H1 (cell line): ENCODE measurements at places on chromosomes 7 and 10. TPM values are rescaled to one million over a fixed set of nuclear protein-coding genes. Genes with fewer than 3 reads are reported as not detected.

DNA sequence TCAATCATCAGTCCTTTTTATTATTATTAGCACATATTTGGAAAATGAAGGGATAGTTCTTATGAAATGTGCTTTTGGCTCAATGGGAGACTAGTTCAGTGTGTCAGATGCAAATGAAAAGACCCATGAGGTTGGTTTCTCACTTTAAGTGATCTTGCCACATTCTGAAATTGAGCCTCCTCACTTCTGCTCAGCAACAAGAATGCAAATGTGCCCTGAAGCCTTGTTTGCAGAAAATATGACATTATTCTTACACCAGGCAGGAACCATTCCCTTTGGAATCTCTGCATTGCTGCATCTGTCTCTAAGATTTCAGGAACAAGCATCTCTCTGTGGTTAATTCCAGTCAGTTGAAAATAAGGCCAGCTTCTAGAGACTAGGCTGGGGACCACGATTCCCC, 186.1 kb upstream of the PLPP4 start:
- no peak for DNase-seq

GRCh38 chr7:44980393-44981034, 1.7 kb upstream of the MYO1G start:
- DNase-seq: peak; percentile 42

GRCh38 chr10:12252882-12253546, 57.0 kb downstream of the CDC123 start:
- DNase-seq: no peak

- no peak for DNase-seq
Observed at GRCh38 chr7:120981888-120982615, 6.5 kb upstream of the CPED1 start.

DNA sequence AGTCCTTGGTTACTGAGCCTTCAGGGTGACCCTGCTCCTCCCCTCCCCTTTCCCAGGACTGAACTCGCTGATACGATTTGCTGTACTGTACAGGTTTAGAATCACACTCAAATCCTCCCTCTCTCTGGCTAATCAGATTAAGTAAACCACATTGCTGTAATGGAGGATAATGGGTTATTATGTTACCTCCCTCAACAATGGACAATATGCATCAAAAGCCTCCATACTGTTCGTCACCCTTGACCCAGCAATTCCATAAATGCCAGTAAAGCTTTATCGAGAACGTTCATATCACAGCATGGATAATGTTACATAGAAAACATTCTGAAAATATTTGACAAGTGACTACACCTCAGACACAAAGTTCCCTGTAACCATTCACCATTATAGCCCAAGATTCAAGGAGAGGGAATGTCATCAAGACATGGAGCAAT, 61.7 kb downstream of the FAM107B start:
- DNase-seq: no peak

The ARHGEF5 gene
- total RNA-seq: 32.7 and 34.6 TPM in 2 replicates

DNA sequence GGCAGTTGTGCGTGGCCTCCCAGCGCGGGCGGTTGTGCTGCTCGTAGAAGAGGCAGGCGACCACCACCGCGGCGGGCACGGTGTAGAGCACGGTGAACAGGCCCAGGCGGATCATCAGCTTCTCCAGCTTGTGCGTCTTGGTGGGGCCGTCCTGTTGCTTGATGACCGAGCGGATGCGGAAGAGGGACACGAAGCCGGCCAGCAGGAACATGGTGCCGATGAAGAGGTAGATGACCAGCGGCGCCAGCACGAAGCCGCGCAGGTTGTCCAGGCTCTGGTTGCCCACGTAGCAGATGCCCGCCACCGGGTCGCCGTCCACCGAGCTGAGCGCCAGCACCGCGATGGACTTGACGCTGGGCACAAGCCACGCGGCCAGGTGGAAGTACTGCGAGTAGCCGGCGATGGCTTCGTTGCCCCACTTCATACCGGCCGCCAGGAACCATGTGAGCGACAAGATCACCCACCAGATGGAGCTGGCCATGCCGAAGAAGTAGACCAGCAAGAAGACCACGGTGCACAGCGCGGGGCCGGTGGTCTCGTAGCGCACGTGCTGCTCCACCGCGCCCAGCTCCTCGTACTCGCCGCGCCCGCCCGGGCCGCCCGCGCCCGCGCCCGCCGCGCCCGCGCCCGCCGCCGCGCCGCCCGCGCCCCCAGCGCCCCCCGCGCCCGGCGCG, 2.2 kb downstream of the FZD8 start:
- DNase-seq: no peak

DNA sequence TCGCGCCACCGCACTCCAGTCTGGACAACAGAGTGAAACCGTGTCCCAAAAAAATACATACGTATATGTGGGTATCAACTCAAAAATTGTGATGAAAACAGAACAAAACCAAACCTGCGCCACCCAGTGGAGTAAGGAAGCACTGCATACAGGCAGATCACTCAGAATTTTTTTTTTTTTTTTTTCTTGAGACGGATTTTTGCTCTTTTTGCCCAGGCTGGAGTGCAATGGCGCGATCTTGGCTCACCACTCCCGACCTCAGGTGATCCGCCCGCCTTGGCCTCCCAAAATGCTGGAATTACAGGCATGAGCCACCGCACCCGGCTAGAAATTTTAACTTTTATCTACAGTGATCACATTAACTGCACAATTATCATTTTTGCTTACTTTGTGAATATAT, 9.1 kb upstream of the TMEM236 start:
- DNase-seq: no peak

DNA sequence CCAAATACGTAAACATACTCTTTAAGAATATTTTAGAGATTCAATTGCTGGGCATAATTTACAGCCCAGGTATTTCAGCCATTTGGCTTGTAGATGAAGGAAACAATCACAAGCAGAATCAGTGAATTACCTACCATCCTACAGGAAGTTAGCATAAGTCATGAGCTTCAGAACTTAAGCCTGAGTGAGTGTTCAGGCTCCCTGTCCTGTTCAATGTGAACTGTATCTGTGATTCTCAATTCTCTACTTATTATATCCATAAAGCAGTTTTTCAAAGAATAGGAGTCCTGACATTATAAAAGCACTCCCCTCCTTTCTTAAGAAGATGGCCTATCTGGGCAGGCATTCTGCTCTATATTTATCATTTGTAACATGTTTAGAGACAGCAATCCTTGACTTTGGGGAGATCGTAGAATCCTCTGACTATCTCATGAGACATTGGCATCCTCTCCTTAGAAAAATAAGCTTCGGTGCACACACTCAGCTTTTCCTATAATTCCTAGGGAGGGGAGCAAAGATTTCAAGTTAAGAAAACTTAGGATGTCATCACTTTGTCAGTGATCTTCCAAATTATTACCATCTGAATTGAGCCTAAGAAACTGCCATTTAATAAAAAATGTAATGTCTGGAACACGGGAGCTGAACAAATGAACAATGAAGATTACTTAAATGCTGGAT, 645.2 kb upstream of the IGFBP3 start:
- no peak for DNase-seq

DNA sequence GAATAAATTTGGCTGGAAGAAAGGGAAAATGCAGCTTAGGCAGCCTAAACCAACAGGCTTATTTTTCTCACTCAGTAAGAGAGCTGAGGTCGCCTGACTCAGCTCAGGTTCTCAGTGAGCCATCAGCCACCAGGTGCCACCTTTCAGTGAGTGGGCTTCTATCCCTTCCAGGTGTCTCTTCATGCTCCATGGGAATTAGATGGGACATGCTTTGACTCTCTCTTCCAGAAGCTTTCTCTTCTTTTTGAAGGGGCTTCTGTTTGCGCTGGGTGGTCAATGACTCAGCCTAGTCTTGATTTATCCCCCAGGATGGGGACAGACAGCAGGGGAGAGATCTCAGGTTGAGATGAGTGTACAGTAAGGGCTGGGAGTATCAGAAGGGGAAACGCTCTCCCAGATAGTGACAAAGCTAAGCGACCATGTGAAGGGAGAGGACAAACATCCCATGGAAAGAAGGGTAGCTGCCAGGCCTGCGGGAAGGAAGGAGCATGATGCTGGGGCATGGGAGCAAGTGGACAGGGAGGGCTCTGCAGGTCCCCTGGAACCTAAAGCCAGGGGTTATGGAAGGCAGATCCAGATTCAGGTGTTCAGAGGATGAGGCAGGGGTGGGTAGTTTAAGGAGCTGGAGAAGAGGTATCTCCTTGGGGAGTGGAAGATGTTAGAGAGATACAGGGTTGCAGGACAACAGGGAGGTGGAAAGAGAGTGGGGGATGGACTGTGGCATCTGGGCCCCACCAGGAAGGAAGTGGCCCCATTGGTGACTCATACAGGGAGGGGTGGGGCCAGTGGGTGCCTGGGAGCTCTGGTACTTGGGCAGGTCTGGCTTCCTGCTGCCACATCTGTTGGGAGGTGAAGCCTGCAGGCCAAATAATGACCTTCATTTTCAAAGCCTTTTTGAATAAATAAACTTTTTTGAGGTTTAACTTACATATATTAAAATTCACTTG, 32.5 kb downstream of the OGDH start:
- DNase-seq: no peak

The TAS2R5 gene
- total RNA-seq: 0.84 and 1.5 TPM in 2 replicates

GRCh38 chr10:71087622-71088021, 124.7 kb upstream of the UNC5B start:
- peak; percentile 24 for DNase-seq

DNA sequence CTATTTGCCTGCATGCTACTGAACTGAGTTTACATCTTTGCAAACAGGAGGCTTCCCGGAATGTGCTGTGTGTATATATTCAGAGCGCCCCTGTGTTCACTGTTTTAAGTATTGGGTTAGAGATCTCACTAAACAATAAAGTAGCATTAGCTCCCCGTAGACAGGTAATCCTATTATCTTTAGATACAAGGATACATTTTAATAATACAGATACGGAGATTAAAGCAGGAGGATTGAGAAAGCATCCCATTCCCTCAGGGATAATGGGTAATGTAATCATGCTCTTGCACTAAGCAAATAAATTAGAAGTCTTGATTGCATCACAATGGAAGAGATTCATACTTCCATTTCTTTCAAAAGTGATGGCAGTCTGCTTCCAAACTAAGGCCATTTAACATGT, 809.0 kb downstream of the NRG3 start:
- no peak for DNase-seq

- DNase-seq: no peak
Observed at GRCh38 chr10:75718991-75719390, 287.6 kb downstream of the LRMDA start.

The MLLT10 gene
- 53.1 and 56.9 TPM in 2 replicates for total RNA-seq

GRCh38 chr10:119165171-119166117, at the start of gene SFXN4:
SFXN4 (minus strand) TSS chr10:119165714; CDS start chr10:119165647, 67 bp downstream.
- DNase-seq: no peak

DNA sequence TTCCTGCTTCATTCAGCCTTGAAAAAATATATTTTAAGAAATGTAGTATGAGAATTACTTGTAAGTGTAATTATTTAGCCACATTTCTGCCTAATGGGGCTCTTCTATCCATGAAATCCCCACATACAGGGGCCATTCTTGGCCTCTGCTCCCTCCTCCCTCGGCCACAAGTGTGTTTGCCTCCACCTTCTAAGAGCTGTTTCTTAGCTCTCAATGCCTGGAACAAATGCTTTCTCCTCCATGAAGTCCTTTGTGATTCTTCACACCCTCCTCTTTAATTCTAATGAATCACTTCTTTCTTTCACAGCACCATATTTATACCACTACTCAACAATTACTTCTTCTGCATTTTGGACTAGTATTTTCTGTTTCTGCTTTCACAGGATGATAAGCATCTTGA, 88.8 kb upstream of the BET1 start:
- DNase-seq: no peak

The NUTM2A gene
- 0.41 and 0.59 TPM in 2 replicates for total RNA-seq

DNA sequence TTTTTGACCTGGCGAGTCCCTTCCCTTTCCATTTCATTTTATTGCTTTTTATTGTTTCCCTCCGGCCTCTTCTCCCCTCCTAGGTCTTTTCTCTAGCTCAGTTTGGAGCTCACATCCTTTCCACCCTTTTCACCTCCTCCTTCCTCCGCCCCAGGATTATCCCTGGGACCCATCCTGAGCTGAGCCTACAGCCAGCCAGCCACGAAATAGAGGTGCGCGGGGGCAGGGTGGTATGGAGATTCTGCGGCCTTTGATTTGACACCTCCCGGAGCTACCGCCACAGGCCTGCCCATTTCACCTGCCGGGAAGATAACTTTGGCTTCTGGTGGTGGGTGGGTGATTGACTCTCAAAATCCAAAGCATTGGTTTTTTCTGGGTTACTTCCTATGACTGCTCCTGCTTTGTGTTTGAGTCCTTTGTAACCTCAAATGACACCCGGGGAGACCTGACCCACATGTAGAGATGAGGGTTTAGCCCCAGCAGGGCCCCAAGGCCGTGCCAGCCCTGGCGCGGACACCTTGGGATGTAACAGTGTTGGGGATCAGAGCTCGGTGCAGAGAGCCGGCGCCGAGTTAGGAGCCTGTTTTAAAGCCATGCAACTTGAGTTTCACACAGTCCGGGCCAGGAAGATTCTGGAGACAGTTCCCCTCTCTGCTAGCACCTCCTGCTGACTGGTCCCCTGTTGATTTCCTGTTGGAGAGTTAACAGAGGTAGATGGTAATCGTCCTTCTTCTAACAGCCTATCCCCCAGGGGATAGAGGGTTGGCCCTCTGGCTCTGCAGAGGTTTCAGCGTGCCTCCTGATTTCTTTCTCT, 1.5 kb downstream of the DUSP5 start:
- DNase-seq: peak; percentile 73

DNA sequence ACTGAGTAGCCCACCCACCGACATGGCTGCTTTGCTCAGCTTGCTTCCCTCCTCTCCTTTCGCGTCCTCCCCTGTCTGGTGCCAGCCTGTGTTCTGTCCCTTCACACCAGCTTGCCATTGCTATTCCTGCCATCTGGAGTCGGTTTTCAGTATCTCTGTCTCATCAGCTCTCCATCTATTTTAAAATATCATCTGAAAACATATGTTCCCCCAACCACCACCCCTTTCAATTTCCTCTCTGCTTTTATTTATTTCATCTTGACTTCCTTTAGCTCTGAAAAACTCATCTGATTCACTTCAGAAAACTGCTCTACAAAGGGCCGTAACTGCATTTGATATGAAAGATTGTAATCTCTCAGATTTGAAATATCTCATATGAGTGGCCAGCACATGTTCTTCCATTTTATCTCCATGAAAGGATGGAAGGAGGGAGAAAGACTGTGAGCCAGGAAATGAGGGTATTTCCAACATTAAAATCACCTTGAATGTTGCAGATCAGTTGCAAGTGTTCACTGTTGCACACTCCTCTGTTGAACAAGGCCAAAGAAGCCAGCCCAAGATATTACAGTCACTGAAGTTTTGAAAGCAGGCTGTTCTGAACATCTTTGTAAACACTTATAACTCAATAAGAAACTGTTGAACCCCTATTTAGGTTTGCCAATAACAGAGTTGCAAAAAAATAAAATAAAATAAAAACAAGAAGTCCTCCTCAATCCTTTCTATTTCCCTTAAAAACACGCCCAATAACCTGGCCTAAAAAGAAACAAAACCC, 202.4 kb upstream of the NEBL start:
- no peak for DNase-seq

- DNase-seq: no peak
Observed at GRCh38 chr10:79084972-79085597, 16.3 kb downstream of the ZMIZ1 start.

GRCh38 chr7:151517601-151518104, 2.0 kb downstream of the RHEB start:
- DNase-seq: no peak

The ATRNL1 gene
- 17.6 and 18.4 TPM in 2 replicates for total RNA-seq

GRCh38 chr10:11058965-11059364, 41.3 kb downstream of the CELF2 start:
- DNase-seq: no peak

The SLC29A4 gene
- 6.9 and 8.5 TPM in 2 replicates for total RNA-seq

The NEUROG3 gene
- 0.31 TPM in 1 of 2 replicates, not detected in the other for total RNA-seq
